ENCODE measurements at places on chromosomes 7 and 10.
A peak's percentile ranks its signal among the peaks of the same experiment; 100 is the strongest.

- DNase-seq: no peak
Observed at GRCh38 chr7:103100348-103100747, 25.4 kb downstream of the ARMC10 start.

DNA sequence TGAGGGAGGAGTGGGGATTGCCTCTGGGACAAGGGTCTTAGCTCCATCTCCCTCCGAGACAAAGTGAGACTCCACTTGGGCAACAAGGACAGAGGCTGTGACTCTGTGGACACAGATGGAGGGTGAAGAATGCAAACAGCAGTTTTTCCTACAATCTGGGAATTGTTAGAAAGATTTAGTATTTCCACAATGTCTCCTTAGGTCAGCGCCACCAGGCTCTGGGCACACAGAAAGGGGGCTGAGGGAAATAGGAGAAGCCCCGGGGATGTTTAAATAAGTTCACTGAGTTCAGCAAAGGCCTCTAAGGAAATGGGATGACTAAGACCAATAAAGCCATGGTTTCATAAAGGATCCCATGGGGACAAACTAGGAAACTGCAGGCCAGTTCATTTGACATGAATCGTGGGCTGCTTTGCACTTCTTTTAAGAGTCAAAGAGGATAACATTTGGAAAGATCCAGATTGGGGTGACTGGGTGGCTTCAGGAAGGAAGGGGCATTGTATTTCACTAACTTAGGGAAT is 219.8 kb upstream of the GLI3 start:
- no peak for DNase-seq

GRCh38 chr10:22437620-22438588 is 92.6 kb downstream of the SPAG6 start:
- DNase-seq: peak; percentile 66

- no peak for DNase-seq
Observed at GRCh38 chr10:48336978-48337599, 30.6 kb downstream of the MAPK8 start.

GRCh38 chr7:54242776-54243175 is 299.4 kb upstream of the VSTM2A start:
- no peak for DNase-seq

GRCh38 chr7:96314402-96315124 is 7.3 kb downstream of the SLC25A13 start:
- no peak for DNase-seq

DNA sequence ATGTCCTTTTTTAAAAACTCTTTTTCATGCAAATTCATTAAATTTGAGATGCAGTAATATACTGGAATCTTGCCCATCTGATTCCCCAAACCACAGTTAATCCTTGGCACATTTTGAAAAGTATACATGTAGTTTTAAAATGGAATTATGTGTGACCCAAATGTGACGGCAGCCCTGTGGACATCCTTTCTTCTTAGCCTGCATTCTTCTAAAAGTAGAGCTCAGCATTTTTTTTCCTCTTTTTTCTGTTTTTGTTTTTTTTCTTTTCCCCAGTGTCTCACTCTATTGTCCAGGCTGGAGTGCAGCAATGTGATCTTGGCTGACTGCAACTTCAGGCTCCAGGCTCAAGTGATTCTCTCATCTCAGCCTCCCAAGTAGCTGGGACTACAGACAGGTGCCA is 338.9 kb downstream of the GALNT17 start:
- no peak for DNase-seq

- DNase-seq: peak; percentile 56
Observed at GRCh38 chr10:121598263-121599249, at the start of gene FGFR2. Gene FGFR2, minus strand, starts transcription at chr10:121598444. Its CDS starts 4,627 bp downstream, at chr10:121593817.

DNA sequence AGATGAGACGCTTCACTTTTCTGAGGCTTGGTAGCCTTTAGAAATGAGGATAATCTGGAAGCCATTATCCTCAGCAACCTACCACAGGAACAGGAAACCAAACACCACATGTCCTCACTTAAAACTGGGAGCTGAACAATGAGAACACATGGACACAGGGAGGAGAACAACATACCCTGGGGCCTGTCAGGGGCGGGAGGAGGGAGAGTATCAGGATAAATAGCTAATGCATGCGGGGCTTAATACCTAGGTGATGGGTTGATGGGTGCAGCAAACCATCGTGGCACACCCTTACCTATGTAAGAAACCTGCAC is 48.9 kb downstream of the LRGUK start:
- DNase-seq: no peak

GRCh38 chr10:100346351-100346764 is 675 bp upstream of the SCD start:
- DNase-seq: peak; percentile 89

- peak; percentile 60 for DNase-seq
Observed at GRCh38 chr10:73908853-73909539, 1.9 kb upstream of the PLAU start.
